Stimulated activated CD4-positive, alpha-beta T cell treated with anti-CD3 and anti-CD28 coated beads, Interleukin-15, amount 100 ng/mL, for 24 hours (primary cell): ENCODE measurements at places on chromosomes 7 and 10.
A peak's percentile ranks its signal among the peaks of the same experiment; 100 is the strongest.

GRCh38 chr10:35640951-35641675, 983 bp downstream of the FZD8 start:
- DNase-seq: peak; percentile 69

GRCh38 chr7:149879766-149880637, 6.2 kb downstream of the ATP6V0E2 start:
- no peak for DNase-seq

- no peak for DNase-seq
These were observed 6.8 kb upstream of the LAT2 start for GRCh38 chr7:74202841-74203556.

GRCh38 chr7:11701829-11702560, 130.0 kb downstream of the THSD7A start:
- DNase-seq: no peak

- peak; percentile 96 for DNase-seq
These were observed at the start of the genes CPSF4 and PTCD1 for GRCh38 chr7:99438573-99439480. Gene CPSF4, plus strand, starts transcription at chr7:99438943. Its CDS starts 140 bp downstream, at chr7:99439083. Gene PTCD1, minus strand, starts transcription at chr7:99438798. Its CDS starts 3,556 bp downstream, at chr7:99435242.

- no peak for DNase-seq
These were observed 10.4 kb downstream of the ZNF365 start for GRCh38 chr10:62384447-62385081.

- DNase-seq: no peak
These were observed 137.5 kb upstream of the FZD1 start for GRCh38 chr7:91126762-91127161.

- no peak for DNase-seq
These were observed 119.9 kb upstream of the TMEM106B start for GRCh38 chr7:12091231-12091630.

GRCh38 chr7:101676062-101676598, 47.0 kb upstream of the MYL10 start:
- no peak for DNase-seq

- DNase-seq: no peak
These were observed 401.6 kb downstream of the MAGI2 start for GRCh38 chr7:79051915-79052314.

DNA sequence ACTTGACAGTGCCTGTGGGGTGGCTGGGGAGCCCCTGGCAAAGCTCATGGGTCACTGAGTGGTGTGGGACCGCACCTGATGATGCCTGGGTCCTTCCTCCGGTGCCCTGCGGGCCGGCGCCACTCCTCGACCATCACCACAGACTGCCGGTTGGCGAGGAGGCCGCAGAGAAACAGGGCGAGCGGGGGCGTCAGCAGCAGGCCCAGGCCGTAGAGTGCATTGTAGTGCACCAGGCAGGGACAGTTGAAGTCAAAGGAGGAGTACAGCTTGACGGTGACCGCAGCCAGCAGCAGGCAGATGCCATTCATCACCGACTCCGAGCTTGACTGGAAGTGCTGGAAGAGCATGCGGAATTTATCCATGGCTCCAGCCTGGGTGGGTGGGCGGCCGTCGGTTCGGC, 369 bp downstream of the CALHM3 start:
- DNase-seq: no peak

- DNase-seq: no peak
These were observed 121.5 kb downstream of the ITIH5 start for GRCh38 chr10:7545261-7545660.

DNA sequence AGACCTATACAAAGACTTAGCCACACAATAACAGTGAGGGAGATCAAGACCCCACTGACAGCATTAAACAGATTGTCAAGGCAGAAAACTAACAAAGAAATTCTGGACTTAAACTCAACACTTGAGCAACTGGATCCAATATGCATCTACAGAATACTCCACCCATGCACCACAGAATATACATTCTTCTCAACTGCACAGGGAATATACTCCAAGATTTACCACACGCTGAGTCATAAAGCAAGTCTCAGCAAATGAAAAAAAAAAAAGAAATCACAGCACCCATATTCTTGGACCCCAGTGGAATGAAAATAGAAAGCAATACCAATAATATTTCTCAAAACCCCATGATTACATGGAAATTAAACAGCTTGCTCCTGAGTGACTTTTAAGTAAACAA, 680.2 kb downstream of the PCDH15 start:
- DNase-seq: no peak

GRCh38 chr7:98210513-98211220, 572 bp upstream of the BHLHA15 start:
- DNase-seq: no peak

DNA sequence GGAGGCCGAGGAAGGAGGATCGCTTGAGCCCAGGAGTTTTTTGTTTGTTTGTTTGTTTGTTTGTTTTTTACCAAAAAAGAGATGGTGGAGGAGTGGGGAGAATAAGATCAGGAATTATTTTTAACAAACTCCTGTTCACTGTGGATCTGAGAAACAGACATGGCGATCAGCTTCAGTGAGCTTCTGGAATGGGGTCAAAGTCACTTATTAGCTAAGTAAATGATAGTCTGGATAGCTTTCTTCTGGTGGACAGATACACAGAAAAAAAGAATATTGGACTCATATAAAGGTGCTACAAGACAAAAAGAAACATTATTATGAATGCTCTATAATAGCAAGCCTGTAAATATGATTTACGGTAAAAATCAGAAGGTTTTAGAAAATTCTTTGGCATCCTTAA, 85.1 kb downstream of the POU6F2 start:
- DNase-seq: no peak

- DNase-seq: no peak
These were observed 21.2 kb upstream of the SLC35G1 start for GRCh38 chr10:93872375-93873158.

- DNase-seq: no peak
These were observed 82.4 kb upstream of the RNF32 start for GRCh38 chr7:156558198-156558597.

- no peak for DNase-seq
These were observed 5.6 kb downstream of the DENND11 start for GRCh38 chr7:141696348-141696747.

DNA sequence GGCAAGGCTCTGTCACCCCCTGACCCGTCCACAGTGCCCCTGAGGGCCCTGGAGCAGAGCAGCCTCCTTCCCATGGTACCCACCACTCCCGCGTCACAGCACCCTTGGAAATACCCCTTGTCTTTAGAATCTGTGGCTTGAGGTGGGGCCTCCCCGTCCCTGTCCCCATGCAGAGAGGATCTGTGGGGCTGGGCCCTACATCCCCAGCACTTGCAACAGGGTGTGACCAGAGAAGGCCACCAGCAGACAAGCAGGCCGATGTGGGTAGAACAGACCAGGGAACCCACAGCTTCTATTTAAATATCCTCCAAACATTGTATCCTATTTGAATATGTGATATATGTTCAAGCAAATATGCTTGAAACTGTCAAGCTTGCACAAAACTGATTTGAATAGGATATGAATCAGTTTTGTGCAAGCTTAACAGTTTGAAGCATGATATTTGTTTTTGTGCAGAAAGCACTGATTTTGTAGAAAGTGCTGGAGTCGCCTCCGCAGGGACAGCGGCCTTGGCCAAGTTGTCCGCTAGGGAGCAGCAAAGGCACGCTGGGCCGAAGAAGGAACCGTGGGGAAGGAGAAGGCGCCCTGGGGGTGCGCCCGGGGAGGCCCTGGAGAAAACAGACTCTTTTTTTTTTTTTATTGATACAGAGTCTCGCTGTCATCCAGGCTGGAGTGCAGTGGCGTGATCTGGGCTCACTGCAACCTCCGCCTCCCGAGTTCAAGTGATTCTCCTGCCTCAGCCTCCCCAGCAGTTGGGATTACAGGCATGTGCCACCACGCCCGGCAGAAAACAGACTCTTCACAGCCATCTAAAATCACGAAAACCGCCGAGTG, 2.2 kb downstream of the CFAP46 start:
- peak; percentile 63 for DNase-seq

DNA sequence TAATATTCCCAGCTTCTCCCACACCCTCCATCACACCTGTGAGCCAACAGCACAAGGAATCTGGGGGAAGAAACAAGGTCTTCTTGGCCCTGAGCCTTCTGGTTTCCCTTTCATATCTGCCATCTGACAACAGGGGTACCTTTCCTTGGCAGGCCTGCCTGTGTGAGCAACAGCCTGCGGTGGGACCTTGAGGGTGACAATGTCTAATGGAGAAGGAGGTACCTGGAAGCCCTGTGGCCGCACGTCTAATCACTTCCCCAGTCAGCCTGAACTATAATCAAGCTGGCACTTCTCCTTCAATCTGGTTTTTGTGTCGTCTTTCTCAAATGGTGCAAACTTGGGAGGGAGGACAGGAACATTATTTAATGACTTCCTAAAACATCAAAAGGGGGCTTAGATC, 41.2 kb downstream of the NRCAM start:
- no peak for DNase-seq

DNA sequence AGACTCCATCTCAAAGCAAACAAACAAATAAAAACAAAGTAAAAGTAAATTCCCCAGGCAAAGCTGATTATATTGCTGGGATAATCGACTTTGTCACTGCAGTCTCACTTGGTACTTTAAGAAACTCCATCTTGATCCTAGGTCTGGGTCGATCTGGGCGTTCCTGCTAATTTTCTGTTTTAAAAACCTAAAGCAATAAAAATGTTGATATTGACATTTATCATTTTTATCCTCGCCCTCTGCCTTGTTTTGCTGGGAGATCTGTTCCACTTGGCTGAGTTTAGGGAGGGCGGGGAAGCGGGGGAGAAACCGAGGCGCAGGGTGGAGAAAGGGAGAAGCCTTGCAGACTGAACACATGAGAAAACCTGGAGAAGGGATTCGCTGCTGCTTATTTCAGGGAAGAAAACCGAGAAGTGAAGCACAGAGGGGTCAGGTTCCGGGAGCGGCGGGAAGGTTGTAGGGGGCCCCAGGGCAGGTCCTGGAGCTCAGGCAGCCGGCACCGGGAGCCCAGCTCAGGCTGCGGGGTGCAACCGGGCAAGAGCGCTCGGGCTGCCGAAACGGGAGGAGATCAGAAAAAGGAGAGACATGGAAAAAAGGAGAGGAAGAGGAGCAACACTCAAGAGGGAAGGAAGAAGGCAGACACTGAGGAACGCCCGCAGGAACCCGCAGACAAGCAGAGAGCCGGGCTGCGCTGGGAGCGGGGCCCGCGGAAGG, 27.3 kb upstream of the KMT2C start:
- no peak for DNase-seq

GRCh38 chr10:69869291-69869961, 67.7 kb downstream of the COL13A1 start:
- no peak for DNase-seq

DNA sequence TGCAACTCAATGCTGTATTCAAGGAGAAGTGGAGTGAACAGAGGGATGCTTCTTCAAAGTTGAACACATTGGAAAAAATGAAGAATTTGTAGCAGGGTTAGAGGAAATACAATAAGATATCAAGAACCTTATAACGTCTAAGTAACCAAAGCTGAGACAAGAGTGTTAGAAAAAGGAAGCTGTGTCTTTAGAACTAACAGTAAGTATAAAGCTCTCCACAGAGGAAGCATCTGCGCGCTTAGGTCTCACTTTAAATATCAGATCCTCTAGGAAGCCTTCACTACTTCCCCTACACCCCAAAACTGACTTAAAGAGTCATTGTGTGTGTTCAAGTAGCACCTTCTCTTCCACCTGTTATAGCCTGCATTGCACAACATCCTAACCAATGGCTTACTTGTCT, 43.0 kb downstream of the CH25H start:
- no peak for DNase-seq

- no peak for DNase-seq
These were observed 595.7 kb downstream of the CCSER2 start for GRCh38 chr10:84924131-84924530.

- no peak for DNase-seq
These were observed 708.0 kb downstream of the LRMDA start for GRCh38 chr10:76139431-76139830.

DNA sequence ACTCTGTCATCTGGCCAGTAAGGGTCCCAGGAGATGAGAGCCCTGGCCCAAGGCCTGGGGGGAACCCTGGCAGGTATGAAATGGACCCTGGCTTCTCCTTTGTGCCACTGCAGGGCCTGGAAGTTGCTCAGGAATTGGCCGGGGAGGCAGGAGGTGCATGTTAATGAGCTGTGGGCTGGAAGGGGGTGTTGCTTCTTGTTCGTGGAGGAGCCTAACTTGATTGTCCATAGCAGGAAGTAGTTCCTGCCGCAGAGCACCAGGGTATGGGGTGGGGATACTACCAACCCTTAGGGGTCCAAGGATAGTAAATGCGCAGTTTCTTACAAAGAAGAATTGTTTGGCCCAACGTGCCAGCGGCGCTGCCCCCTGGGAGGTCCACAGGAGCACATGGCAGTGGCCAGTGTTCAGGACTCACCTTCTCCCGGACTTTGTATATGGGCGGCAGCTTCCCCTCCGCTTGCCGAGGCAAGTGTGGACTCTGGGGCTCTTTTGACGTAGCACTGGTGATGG, 21.5 kb downstream of the TEX36 start:
- DNase-seq: no peak

DNA sequence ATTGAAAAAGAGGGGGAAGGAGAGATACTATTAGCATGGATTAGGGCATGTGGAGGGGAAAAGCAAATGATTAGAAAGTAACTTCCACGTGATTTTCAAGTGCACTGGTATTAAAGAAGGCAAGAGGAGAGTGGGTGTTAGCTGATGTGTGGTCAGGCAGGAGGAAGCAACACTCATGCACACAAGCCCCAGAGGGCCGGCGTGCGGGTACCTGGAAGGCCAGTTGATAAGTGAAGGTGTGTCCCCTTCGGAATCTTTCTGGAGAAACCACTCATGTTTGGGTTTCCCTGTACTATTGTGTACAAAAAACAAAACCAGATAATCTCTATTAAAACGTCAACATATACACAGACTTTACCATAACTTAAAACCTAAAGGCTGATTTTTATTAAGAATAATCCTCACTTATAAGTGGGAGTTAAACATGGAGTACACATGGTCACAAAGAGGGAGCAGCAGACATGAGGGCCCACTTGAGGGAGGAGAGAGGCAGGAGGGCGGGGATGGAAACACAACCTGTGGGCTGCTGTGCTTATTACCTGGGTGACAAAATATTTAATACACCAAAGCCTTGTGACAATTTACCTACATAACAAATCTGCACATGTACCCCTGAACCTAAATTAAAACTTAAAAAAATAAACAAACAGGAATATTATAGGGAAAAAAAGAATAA, 98.9 kb downstream of the SVIL start:
- no peak for DNase-seq
